ENCODE measurements at places on chromosomes 7 and 10.

DNA sequence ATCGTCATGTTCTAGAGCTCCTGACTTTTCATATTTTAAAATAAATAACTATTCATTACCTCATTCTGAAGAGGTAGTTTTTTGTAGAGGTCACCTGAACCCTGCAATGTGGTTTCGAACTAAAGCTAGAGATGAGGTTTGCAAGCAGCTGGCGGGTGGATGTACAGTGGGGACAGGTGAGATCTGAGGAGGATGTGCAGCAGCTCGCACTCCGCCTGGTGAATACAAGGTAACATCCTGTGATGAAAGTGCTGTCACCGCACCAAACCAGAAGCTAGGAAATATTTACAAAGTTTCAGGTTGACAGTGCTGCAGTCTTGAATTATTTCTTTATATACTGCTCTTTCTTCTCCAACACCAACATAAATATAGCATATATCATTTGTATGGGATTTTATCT lies 26.5 kb downstream of the NDUFB2 start:
- DNase-seq = no peak

- DNase-seq = peak; percentile 72
Observed at GRCh38 chr10:28925121-28925663, 247.9 kb downstream of the BAMBI start.

GRCh38 chr7:28418966-28419365 lies 6.6 kb downstream of the CREB5 start:
- no peak for DNase-seq

DNA sequence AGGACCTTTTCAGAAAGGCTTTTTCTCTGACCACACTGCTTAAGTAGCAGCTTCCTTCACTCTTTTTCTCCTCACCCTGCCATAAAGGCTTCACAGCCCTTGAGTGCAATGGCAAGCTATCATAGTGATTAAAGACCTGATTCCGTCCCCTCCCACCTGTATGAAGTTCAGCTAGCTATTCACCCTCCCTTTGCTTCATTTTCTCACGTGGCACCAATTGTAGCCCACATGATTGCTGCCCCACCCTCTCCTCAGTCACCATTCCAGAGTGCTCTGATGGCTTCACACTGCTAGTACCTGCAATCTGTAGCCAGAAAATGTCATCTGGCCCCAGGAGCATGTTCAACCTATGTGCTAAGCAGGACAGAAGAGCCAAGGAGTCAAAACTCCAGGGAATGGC lies 523.8 kb downstream of the GRM8 start:
- no peak for DNase-seq

DNA sequence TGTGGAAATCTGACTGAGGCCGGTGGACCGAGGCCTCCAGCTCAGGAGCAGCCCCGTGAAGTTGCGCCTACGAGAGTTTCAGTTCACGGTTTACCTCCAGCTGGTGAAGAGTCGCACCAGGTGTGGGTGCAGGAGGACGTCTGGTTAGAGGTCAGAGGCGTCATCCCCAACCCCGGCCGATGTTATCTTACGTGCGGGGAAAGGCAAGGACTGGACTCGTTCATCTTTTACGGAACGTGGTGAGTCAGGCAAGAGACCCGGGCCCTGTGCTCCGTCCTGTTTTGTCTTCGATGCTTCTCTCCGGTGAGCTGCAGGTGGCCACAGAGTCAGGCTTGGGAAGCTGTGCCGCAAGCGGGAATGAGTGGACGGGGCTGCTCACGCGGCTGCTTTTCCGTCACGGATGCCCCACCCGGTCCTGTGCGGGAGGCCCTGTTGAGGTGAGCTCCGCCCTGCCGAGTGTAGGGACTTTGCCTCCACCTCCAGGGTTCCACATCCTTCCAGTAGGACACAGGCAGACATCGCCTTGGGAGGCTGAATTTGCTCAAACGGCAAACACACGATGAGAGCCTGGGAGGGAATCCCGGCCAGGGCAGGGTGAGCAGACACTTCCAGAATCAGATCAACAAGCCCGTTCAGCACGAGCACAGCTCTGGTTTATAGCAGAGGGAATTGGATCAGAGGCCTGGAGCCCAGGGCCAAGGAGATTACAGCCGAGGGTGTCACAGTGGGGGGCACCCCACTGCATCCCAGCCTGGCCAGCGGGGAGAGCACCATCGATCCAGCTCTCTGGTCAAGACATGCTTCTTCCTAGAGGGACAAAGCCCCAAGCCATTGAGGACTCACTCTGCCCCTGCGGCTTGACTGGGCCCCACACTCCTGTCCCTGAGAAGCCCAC lies 50.1 kb upstream of the INPP5A start:
- peak; percentile 54 for DNase-seq

- no peak for DNase-seq
Observed at GRCh38 chr10:23364378-23364777, 19.8 kb upstream of the C10orf67 start.

GRCh38 chr7:148107443-148108127 lies 483.0 kb upstream of the C7orf33 start:
- DNase-seq = no peak

GRCh38 chr7:121874298-121874697 lies 1.3 kb downstream of the PTPRZ1 start:
- DNase-seq = no peak

- no peak for DNase-seq
Observed at GRCh38 chr7:148127374-148127773, 463.2 kb upstream of the C7orf33 start.

DNA sequence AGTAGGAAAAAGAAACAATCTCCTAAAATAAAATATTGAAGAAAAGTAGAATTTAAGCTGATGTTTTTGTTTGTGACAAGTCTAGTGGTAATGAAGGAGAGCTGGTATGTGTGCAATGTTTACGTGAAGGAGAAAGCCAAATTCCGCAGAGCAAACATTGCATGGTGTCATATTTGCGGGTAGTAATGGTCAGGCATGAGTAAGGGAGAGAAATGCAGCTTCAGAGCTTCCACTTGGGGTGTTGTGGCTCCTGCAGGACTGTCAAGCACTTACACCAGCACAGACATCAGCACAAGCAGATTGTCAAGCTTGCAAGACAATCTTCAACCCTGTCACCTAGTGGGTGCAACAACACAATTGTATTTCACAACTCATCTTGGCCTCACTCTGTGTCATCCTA lies 136.5 kb upstream of the ETV1 start:
- DNase-seq = peak; percentile 5

DNA sequence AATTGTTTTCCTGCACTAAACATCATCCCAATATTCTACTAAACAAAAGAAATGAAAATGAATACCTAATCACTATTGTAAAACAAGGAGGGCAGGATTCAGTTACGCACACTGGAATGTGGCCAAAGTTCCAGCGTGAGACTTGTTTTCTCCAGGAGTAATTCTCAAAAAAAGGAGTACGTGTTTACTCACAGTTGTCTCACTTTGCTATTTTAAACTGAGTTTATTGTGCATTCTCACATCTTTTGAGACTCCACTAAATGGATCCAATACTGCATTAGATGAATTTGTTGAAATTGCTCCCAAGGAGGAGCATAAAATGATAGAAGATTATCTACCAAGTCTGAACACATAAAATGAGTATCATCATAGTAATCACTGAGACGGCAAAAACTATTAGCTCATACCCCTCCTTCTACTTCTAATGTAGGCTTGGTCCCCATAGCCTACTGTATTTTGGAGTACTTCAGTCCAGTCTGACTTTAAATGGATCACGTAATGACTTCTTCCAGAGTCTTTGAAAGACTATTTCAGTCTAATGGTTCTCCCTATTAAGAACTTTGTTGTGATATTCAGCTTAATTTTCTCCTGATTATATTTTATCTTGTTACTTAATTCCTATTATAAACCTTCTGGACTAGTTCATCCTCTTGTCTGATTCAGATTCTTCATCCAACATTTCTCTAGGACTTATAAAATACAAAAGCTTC lies 3.8 kb downstream of the GRM3 start:
- no peak for DNase-seq

DNA sequence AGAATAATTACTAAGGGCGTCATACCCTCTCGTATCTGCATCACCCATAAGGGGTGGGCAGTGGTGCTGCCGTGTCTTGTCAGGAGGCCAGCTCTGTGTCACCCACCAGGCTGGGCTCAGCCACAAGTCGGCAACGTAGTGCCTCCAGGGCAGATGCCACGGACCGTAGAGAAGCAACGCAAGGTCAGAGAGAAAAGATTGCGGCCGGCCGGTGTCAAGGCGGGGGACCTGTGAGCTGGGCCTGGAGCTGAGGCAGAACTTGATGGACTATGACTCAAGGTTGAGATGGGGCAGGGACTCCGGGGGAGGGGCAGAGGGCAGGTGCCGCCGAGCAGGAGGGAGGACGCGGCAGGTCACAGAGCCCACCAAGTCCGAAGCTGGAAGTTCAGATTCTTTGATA lies 29.5 kb downstream of the FOXK1 start:
- peak; percentile 32 for DNase-seq

DNA sequence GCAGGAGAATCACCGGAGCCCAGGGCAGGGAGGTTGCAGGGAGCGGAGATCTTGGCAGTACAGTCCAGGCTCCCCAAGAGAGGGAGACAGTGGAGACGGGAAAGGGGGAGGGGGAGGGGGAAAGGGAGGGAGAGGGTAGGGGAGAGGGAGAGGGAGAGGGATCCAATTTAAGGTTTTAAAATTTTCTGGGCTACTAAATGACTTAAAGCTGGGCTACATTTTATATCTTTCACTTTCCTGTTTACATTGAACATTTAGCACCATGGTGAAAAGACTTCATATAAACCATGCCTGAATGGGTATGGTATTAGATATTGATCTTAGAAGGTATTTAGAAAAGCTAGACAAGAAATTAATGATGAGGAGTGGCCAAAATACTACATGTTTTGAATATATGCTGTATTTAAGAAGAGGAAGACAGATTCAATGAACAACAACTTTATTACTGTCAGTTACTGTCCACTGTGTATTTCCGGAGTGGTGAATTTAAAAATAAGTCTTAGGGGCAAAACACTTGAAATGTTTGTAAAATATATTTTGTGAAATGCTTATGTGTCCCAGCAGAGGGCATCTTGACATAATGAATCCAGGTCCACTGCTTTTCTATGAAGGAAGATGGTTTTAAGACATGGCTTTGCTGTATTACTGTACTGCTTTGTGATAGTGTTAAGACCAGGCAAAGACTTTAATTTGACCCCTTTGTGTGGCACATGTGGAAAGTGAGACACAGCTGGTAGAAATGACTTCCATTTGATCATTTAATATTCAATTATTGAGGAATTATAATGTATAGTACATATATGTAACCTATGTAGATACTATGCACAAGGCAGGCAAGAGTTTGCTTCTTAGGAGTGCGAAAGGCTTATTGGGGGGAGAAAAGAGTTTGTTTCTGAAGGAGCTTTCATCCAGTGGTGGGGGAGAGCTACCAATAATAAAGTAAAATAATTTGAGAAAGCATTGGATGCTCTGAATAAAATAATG lies 52.8 kb downstream of the NRF1 start:
- DNase-seq = peak; percentile 53

DNA sequence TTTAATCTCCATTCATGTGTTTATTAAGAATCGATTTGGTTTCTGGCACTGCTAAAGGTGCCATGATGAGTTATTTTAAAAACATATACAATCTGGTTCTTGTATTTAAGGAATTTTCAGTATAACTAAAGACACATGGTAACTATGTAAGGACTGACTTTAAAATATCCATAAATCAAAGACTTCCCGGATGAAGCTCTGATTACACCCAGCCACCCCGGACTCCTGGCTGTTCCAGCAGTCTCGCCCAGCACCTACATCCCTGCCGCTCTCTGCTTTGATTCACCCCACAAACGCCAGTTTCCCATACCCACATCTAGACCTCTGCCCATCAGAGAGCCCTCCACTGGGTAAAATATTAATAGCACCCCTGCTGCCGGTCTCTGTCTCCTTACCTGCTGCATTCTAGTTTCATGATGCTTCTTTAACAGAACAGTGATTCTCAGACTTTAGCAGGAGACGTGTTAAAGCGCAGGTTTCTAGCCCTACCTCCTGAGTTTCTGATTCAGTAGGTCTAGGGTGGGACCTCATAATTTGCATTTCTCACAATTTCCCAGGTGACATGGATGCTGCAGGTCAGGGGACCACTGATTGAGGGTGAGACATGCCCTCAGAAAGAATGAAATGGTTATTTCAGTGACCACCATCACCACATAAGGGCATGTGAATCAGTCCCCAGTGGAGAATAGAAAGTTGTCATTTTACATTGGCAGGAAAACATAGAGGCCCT lies 185.7 kb downstream of the KIAA1217 start:
- DNase-seq = no peak

- DNase-seq = peak; percentile 74
Observed at GRCh38 chr10:127492607-127493250, 56.4 kb upstream of the NPS start.

GRCh38 chr7:453597-454306 lies 65.9 kb downstream of the PDGFA start:
- no peak for DNase-seq

DNA sequence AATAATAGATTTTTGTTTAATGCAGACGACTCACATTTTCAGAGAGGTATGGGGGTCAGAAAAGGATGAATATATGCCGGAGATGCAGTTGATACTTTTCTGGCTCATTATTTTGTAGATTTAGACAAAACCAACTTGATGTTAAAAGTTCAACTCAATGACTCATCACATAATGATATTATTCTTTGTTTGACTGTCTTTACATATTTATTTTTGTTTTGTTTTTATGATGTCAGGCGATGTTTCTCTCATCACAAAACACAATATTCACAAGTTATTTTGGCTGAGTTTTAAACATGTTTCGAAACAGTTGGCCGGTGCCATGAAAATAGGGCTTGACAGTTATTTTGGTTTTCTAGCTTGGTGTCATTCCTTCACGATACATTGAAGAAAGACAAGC lies 1.3 kb downstream of the GJD4 start:
- DNase-seq = no peak

GRCh38 chr10:11401264-11402235 lies 209.9 kb downstream of the USP6NL start:
- no peak for DNase-seq

- DNase-seq = no peak
Observed at GRCh38 chr7:34061149-34061548, 155.8 kb downstream of the BMPER start.

DNA sequence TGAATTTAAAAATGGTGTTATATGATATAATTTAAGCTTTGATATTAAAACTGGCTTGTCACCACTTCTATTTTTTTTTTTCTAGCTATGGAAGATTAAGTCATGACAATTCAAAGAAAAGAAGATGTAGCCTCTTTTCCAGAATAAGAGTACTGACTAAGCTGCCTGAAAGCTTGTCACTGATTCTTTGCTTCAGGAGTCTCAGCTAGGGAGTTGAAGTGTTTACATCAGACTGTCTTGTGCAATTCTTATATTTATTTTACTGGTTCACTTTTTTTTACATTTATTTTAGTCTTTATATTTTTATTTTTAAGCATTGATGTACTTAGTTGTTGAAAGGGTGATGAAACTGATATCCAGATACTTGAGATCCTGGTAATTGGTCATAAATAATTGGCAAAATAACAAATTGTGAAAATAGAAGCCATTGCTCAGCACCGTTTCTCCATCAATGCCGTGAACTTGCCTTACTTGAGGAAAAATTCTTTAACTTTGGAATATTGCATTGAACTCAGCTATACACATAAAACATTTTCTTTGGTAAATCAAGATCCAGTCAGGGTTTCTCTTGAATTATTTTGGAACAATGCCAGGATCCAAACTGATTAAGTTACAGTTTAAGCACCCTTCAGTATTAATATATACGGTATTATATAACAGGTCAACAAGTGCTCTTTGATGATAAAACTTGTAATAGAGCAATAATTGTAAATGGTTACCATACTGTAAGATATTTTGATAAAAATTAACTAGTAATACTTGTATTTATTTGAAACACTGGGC lies 156.4 kb downstream of the PHTF2 start:
- no peak for DNase-seq

All from H7 (cell line).